ENCODE measurements at places on chromosomes 5 and 9.

DNA sequence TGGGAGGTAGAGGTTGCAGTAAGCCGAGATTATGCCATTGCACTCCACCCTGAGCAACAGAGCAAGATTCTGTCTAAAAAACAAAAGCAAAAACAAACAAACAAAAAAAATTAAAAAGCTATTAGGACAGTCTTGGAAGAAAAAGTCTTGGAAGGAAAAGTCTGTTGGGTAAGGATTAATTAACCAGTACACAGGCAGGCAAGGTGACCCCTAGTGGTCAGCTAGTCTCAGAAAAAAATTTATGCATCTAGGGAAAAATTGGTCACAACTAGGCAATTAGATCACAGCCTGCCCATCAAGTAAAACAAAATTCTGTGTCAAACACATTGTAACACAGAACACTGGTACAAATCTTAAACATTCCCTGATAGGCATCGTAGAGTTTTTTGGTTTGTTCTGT is 6.7 kb upstream of the ANKRD18B start:
- DNase-seq, result peak; percentile 51

DNA sequence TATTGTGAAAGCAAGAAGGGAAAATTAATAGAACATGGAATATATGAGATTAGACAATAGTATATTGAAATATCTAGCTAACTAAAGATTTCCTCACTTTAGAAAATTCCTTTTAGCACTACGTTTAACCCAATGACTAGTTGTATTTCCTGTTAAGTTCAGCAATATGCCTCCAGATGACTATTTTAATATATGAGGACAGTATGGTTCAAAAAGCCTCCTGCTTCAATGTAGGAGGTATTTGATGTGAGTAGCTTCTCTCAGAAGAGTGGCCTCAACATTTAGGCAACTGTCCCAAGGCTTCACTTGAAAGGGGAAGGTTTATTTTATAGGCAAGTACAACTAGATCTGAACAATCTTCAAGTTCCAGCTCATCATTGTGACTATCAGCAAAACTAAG is 2.0 kb upstream of the MEF2C start:
- no peak for DNase-seq

GRCh38 chr9:134449180-134449916 is 123.1 kb downstream of the RXRA start:
- DNase-seq, result peak; percentile 96

DNA sequence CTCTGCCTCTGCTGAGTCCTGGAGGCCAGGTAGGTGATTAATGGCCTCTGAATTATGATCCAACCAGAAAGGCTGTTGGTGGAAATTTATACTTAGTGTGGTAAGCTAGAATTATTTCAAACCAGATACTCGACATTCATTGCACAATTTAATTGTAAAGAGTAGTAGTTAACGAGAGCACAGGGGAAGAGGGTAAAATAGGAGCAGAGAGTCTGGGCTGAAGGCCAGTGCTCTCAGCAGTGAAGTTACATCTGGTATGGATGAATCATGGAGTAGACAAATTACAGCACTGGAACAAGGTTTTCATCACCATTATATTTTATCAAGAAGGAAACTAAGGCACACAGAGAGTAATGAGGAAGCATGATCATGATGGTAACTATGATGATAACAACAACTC is 92.5 kb downstream of the TLR4 start:
- DNase-seq, result peak; percentile 60

DNA sequence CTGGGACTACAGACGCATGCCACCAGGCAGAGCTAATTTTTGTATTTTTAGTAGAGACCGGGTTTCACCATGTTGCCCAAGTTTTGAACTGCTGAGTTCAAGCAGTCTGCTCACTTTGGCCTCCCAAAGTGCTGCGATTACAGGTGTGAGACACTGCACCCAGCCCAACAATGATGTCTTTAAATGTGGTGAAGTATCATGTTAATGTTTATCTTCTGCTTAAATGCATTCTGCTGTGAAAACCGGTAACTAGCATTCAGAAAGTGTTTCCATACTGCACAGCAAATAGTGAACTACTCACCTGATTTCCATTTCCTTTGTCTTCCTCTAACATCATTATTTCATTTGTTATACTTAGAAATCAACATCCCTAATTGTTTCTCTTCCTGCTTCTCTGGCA is 264.0 kb upstream of the ITGA1 start:
- no peak for DNase-seq

DNA sequence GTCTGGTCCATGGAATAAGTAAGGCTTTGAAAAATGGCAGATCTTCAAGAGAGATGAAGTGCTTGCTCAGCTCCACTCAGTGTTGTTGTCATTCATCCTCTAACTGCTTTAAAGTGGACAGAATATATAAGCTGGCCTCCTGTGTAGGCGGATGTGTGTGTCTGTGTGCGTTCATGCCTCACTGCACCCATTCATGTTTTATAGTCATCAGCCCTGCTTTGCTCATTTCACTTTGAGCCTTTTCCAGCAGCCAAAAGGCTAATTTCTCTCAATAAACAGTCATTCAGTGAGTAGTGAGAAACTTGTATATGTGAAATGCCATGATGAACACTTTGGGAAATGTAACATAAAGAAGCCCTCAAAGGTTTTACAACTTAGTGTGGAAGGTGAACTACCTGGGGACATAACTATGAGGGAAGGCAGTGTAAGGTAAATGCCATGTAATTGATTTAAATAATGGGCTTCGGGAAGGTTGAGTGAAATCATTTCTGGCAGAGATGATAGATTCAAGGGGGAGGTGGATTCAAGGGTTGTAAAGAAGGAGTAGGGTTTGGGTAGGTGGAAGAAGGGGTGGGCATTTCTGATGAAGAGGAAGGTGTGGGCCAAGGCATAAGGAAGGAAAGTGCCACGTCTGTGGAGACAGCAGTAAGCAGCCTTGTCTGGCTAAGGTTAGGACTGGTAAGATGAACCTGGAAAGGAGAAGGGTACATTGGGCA is 15.7 kb downstream of the TTC23L start:
- no peak for DNase-seq

- peak; percentile 81 for DNase-seq
Observed at GRCh38 chr5:73673161-73673591, 47.2 kb downstream of the ARHGEF28 start.

GRCh38 chr5:43553381-43553780 is 3.5 kb downstream of the PAIP1 start:
- DNase-seq, result no peak

DNA sequence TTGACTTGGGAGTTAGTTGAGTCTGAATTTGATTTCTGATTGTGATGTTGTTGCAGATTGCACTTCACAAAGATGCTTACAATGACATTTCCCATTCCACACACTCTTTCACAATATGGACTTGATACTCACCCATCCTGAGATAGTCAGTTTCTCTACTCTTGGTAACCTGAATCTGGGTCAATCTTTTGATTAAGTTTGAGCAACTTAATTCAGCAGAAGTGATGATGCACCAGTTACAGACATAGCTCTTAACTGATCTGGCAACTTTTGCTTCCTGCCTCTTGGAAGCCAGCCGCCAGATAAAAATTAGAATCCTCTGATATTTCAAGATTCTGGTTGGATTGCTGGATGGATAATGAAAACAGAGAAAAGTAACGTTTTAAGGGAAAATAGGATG is 79.7 kb upstream of the OSMR start:
- DNase-seq, result no peak

GRCh38 chr9:132239999-132240840 is 78.4 kb downstream of the NTNG2 start:
- no peak for DNase-seq

DNA sequence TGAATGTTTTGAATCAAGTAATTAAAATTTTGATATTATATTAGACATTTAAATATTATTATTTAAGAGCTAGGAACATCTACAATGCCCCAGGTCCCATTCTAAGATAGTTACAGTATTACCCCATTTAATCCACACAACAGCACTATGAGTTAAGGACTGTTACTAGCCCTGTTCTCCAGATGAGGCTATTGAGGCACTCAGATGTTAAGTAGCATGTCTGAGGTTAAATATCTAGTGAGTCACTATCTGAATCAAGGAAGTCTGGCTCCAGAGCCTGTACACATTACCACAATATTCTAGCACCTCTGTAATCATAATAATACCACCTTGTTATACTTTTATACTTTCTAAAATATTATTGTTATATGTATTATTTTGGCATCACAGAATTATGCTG is 304.6 kb downstream of the PDE4D start:
- DNase-seq, result peak; percentile 56

DNA sequence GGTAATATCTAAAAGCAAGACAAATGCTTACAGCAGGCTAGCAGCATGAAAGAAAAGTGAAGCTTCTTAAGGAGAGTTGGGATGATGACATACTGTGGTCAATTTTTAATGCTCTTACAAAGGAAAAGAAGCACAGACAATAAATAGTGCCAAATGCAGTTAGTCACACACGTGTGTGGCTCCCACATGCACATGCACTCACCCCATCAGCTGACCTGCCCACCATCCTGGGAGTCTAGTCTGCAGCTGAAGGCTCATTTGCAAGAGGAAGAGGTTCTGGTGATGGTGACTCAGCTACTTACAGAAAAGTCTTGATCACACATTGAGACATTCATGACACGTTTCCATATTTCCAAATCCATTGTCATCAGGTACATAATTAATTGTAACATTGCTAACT is 129.3 kb downstream of the MRPL36 start:
- peak; percentile 41 for DNase-seq

- DNase-seq, result peak; percentile 97
Observed at GRCh38 chr9:88980740-88981203, 10.5 kb upstream of the S1PR3 start.

DNA sequence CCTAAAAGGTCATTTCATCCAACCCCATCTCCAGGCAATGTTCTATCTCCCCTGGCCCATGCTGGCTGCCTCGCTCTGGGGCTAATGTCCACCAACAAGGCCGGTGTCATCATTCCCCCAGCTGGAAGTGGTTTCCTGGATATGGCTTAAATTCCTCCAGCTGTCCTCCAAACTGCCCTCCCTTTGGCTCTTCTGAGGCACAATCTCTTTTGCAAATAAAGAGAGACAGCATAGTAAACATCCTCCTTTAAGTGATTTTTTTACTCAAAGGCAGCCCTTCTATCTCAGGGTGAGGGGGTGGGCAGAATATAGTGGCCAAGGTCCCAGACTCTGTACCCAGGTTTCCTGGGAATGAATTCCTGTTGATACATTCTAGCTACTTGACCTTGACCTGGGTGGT is 117.4 kb upstream of the PANK3 start:
- DNase-seq, result no peak

- DNase-seq, result peak; percentile 49
Observed at GRCh38 chr9:69149321-69149807, 24.7 kb upstream of the TJP2 start.

GRCh38 chr9:133506653-133507038 is 18.1 kb downstream of the MYMK start:
- peak; percentile 76 for DNase-seq

GRCh38 chr9:5626727-5627634 is 1.9 kb upstream of the RIC1 start:
- DNase-seq, result peak; percentile 78

DNA sequence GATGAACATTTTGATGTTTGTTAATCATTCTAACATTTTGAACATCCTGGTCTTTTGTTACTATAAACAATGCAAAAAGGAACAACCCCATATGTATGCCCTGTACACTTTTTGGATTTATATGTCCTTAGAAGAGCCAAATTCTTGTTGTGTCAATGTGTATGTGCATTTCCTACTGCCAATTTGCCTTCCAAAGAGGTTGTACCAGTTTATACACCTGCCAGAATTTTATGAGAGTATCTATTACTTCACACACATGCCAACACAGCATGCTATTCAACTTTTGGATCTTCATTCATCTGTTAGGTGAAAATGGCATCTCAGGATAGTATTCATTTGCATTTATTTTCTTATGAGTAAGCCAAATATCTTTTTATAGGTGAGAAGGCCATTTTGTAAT is 162.0 kb upstream of the SEMA6A start:
- DNase-seq, result no peak

GRCh38 chr5:24539613-24540012 is 105.2 kb downstream of the CDH10 start:
- peak; percentile 24 for DNase-seq

GRCh38 chr9:12822111-12822510 is 47.3 kb downstream of the LURAP1L start:
- DNase-seq, result no peak

DNA sequence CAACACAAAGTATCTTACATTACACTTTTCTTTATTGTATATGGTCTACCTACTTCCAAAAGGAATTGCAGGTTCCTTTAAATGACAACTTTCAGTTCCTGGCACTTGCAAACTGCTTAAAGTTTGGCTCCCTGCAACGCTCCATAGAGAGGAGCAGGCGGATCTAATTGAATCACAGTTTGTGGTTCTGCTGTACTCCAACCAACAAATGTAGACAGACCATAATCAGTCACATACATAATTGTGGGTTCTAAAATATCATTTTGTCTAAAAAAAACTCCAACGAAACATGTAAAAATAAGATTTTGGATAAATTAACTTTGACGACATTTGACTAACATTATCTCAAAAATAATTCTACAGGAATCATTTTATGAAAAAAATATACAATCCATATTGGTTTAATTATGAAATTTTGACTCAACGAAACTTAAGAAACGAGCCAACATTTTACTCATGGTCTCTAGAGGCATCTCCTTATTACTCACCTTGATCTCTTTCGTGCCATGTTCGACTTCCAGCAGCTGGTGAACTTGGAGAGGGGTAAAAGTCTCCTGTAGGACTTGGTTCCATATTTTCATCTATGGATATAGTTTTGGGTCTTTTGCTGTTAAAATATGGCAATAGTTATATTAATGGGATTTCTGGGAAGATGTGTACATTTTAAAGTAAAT is 167.6 kb downstream of the NFIB start:
- peak; percentile 78 for DNase-seq

DNA sequence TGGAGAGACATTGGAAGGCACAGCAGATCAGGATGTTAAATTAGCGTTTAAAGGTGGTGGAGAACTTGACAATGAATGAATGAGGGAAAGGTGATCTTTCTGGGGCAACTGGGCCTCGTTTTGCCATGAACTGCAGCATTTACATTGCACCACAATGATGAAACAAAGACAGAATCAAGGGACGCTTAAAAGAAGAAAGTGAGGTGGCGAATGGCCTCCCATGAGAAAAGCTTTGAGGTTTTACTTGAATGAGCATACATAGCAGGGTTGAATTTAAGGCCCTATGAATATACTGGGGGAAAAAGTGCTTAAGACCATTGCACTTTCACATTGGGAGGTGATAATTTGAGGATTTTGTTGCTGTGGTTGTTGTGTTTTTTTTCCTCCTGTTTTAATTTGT is 476.4 kb downstream of the ISL1 start:
- no peak for DNase-seq

- peak; percentile 69 for DNase-seq
Observed at GRCh38 chr5:20554001-20554400, 566.0 kb upstream of the CDH18 start.

GRCh38 chr5:11642438-11642837 is 261.8 kb downstream of the CTNND2 start:
- no peak for DNase-seq

- DNase-seq, result no peak
Observed at GRCh38 chr9:117416856-117417255, 2.0 kb upstream of the ASTN2 start.

- DNase-seq, result peak; percentile 39
Observed at GRCh38 chr5:58921159-58921558, 338.3 kb downstream of the RAB3C start.

- peak; percentile 17 for DNase-seq
Observed at GRCh38 chr9:8727191-8727590, 927.6 kb upstream of the DMAC1 start.
